T-cell (primary cell): ENCODE measurements at places on chromosomes 2 and 18.

DNA sequence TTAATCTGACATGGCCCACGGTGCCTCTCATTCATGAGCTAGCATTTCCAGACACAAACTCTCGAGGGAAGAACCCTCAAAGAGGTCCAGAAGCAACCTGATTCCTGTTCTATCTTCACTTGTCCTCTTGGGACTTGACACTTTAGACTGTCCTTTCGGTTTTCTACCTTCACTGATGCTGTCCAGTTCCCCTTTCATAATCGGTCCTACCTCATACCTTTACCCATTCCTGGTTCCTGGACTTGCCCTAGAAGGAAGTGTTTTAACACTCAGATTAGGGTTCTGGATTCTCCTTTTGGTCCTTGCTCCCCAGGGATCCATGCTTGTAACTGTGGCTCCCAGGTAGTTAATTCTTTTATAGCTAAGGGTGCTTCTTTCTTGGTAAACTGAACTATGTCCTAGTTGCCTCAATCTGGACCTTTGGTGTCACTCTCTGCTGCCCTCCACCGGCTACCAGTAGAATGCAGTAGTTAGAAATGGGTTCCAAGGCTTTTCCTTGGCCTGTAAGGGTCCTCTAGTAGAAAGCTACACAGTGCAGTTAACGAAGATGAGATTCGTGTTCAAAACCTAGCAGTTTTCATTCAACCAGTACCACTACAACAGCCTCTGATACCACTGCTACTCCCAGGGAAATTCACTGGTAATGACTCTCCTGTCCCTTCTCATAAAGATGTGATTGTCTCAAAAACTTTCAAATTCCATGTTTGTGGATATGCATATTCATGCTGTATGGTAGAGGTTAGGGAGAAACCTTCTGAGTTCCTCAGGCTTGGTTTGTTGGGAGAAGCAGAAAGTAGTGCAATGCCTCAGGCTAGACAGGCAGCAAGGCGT, 178.1 kb upstream of the CYP26B1 start:
- DNase-seq = no peak

GRCh38 chr2:221097568-221097915, 474.6 kb downstream of the EPHA4 start:
- no peak for DNase-seq

- DNase-seq = no peak
Measured at GRCh38 chr2:37644191-37644590, 27.3 kb downstream of the CDC42EP3 start.

- DNase-seq = no peak
Measured at GRCh38 chr2:236177967-236178889, 10.0 kb upstream of the GBX2 start.

DNA sequence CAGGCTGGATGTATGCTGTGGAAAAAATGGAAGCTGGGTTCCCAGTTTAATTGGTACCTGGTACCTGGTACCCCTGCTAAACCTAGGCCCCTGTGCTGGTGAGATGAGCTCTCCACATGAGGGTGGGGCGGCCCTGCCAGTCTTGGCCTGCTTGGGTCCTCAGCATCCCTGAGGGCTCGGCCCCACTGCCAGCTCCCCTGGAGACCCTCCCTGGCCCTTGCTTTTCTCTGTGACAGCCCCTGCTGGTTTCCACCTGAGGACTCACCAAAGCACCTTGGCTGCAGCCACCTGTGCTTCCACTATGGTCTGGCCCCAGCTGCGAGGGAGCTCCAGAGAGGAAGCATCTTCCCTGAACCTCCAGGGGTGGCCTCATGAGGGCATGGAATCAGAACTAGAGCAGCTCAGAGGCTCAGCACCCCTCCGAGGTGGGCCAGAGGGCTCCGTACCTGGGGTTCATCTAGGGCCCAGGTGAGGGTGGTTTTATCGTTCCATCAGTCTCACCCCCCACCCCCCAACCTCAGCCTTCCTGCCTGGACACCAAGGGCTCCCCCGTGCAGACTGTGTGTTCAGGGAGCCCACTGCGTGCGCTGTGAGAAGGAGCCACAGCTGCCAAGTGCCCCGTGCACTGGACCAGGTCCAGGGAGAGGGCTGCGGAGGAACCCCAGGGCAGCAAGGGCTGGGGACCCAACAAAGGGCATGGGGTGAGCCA, 23.7 kb upstream of the HDAC4 start:
- DNase-seq = no peak

GRCh38 chr2:120858361-120859106, 122.9 kb downstream of the GLI2 start:
- no peak for DNase-seq

DNA sequence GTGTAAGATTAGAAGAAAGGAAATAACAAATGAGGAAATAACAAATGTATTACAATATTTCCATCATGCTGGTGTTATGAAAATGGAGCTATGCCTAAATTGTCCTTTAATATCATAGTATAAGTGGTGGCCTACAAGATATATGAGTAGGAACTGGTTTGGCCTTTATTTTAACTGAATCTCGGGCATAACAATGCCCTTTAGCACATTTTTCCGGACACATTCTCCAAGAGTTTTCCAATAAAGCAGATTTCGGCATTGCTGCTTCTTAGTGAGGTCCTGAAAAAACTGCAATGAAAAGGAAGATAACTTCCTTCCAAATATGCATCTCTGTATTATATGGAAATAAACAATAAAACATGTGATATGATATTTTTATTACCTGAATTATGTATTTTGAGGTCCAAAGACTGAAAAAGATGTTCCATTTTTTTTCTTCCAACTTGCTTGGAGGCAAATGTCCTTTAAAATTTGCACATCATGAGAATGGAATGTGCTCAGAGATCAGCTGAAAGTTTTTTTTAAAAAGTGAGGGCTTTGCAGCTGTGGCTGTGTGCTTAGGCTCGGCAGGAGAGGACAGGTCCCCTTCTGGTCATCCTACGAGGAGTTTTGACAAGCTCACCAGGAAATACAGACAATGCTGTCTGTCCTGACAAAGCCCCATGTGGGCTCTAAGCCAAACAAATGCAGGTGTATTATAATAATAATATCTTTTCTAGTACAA, 132.3 kb upstream of the RND3 start:
- DNase-seq = no peak

- no peak for DNase-seq
Measured at GRCh38 chr2:132725148-132725547, 55.1 kb upstream of the LYPD1 start.

DNA sequence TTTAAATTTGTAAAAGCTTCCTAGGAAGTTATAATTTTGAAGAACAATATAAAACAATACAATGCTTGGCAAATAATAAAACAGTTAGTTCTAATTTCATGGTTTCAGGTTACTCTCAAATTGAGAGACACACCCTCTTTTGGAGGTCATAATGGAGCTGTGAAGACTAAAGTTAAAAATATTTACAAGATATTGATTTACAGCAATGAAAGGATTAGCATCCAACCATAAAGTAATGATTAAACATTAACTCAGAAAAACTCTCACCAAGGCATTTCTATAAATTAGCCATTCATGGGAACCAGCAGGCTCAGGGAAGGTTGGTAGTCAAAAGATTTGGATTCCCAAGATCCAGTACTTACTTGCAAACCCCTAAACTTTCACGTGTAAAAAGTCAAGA, 6.4 kb downstream of the DPP4 start:
- DNase-seq = no peak

- DNase-seq = no peak
Measured at GRCh38 chr2:232890536-232890895, 20.5 kb downstream of the SNORC start.

- DNase-seq = no peak
Measured at GRCh38 chr2:179614121-179614520, 247.3 kb downstream of the ZNF385B start.

DNA sequence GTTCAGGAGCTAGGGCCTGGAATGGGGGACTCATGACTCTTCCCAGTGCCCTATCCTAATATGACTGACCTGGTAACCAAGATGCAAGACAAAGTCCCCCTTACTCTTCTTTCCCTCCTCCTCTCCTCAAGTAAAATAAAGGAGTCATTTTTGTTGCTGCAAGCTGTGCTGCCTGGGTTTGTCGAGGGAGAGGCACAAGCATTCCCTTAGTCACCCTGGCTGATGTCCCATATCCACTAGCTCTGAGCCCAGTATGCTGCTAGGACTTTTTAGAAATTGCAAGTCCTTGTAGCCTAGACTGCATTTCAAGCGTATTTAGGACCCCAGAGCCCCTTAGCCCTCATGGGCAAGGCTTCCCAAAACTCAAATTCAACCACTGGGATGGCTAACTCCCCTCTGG, 338.5 kb upstream of the SETBP1 start:
- DNase-seq = no peak

DNA sequence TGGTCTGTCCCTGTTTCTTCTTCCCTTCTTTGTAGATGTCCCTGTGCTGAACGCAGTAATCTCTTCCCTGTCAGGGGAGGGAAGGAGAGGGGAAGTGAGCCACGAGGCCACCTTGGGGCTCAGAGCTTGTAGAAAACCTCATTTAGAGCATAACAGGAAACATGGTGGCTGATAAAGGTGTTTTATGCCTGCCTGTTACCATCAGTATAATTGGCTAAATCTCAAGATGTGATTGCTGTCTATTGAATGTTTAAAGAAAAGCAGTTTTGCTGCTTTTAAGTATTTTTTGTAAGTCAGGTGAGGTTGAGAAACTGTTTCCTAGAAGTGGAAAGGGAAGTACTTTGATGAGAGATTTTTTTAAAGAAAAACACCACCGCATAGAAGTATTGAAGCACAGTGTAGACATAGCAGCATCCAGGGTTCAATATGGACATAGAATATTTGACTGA, 59.7 kb upstream of the PDK1 start:
- peak; percentile 57 for DNase-seq

- no peak for DNase-seq
Measured at GRCh38 chr2:237604391-237604790, 13.9 kb upstream of the RAB17 start.

- DNase-seq = no peak
Measured at GRCh38 chr18:9613550-9614400, 584 bp downstream of the PPP4R1 start.

DNA sequence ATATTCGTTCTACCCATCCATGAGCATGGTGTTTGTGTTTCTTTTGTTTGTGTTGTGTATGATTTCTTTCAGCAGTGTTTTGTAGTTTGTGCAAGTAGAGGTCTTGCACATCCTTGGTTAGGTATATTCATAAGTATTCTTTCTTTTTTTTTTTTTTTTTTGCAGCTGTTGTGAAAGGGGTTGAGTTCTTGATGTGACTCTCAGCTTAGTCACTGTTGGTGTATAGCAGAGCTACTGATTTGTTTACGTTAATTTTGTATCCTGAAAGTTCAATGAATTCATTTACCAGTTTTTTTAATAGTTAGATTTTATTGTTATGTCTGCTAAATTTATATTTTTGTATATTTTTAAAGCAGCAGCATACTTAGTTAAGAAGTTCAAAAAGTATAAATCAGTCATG, 834.4 kb upstream of the NRXN1 start:
- no peak for DNase-seq

- DNase-seq = no peak
Measured at GRCh38 chr2:127950264-127950663, 64.5 kb upstream of the AMMECR1L start.

DNA sequence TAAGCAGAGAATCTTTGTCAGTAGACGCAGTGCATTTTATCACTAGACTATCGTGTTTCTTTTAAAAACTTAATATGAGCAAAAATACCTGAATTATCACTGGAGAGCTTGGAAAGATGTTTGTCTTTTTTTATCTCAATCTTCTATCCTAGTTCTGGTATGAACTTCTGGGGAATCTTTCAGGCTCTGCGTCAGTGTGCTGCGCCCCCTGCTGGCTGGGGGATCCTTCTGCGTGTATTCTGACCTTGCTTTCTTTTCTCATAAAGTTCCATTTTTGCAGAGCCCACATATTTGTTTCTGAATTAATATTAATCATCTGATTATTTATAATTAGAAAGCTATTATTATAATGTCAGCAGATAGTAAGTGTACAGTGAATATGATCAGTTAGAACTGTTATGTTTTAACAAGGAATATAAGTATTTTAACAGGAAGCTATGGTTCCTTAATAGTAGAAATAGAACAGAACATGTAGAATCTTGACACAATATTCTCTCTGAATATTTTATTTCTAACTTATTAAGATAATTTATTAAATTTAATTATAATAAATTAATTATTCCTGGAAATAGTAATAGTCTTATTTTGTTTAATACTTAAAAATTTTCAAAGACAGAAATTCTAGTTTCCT, 945.0 kb upstream of the CRIM1 start:
- no peak for DNase-seq

DNA sequence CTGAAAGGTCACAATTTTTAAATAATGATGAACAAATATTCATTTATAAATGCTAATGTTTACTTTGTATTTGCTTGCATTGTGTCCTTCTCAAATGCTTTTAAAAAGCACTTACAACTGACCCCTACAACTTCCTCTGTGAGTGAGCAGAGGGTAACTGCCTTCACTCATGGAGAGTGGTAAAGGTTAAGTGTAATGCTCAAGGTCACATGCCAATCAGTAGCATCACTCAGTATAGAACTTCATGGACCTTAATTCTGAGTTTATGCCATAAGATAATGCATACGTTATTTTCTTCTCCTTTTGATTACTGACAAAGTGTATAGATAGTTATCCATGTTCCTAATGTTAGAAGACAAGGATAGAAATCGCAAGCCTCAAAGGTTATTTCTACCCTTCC, 91.8 kb upstream of the SERTAD2 start:
- no peak for DNase-seq

GRCh38 chr2:138601458-138602165, 100.0 kb downstream of the SPOPL start:
- no peak for DNase-seq

DNA sequence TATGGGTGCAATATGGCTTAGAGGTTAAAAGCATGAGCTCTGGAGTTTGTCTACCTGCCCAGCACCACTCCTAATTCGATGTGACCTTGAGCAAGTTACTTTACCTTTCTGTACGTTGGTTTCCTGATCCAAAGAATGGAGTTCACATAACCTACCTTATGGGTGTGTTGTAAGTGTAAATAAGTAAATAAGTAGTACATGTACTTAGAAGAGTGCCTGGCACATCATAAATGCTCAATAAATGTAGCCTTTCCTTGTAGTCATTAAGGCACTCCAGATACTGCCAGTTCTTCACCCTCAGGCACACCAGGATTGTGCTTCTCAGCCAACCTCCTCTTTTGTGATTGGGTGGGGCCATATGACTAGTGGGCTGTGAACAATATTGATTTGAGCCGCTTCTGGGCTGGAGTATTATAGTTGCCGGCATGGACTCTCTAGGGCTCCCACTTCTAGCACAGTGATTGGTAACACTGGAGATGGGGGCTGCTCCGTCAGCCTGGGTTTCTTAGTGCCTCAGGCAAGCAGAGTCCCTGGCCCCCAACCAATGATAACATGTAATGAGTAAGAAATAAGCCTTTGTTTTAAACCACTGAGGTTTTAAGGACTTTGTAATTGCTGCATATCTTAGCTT, 101.7 kb upstream of the NOSTRIN start:
- no peak for DNase-seq
